ENCODE measurements at places on chromosomes 2 and 18. TPM values are rescaled to one million over a fixed set of nuclear protein-coding genes. Genes with fewer than 3 reads are reported as not detected.
A peak's percentile ranks its signal among the peaks of the same experiment; 100 is the strongest.

STEAP3 gene
- total RNA-seq: 2.0 TPM

OTX1 gene
- total RNA-seq: not detected

SH3RF3 gene
- total RNA-seq: 15.6 TPM

DYSF gene
- total RNA-seq: 20.9 TPM

NT5DC4 gene
- not detected for total RNA-seq

ANTXR1 gene
- 113 TPM for total RNA-seq

TMEM247 gene
- total RNA-seq: not detected

CFAP65 gene
- total RNA-seq: not detected

FBLN7 gene
- not detected for total RNA-seq

WNT10A gene
- not detected for total RNA-seq

CNPPD1 gene
- 82.0 TPM for total RNA-seq

GRCh38 chr2:119173556-119174060 is 15.1 kb upstream of the C1QL2 start:
- no peak for ATAC-seq

DNA sequence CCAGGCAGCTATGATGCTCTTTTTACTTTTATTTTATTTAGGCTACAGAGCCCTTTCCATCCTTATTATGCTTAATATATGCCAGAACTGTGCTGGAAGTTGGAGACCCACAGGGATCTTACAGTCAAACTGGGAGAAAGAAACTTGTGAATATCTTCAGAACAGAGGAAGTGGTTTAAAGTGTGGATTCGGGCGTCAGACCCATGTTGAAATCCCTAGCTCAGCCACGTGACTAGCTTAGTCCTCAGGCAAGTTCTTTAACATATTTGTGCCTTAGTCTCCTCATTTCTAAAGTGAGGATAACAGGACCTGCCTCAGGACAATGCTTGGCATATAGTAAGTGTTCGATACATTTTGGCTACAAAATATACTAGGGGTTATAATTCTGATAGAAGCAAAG is 59.1 kb downstream of the MAP3K20 start:
- ATAC-seq: no peak

DNA sequence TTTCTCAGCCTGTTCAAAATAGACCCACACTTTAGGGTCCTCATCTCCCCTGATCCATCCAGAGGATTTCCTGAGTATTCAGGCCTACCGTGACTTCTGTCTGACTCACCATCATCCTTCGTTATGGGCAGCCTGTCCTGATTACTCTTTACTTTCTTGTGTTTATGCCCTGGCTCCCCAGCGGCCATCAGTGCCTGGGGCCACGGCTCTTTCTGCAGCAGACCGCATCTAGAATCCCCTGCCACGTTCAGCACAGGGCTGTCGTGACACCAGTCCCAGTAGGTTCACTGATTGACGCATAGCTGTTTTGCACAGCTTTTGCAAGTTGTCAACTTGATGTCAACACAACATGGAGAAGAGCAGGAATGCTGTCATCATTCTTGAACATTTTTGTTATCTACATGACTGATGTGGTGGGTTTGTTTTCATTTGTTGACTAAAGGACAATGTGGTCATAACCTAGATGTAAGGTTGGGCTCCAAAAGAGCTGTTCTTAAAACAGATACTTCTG is 225.6 kb downstream of the HAUS1 start:
- no peak for ATAC-seq

DNA sequence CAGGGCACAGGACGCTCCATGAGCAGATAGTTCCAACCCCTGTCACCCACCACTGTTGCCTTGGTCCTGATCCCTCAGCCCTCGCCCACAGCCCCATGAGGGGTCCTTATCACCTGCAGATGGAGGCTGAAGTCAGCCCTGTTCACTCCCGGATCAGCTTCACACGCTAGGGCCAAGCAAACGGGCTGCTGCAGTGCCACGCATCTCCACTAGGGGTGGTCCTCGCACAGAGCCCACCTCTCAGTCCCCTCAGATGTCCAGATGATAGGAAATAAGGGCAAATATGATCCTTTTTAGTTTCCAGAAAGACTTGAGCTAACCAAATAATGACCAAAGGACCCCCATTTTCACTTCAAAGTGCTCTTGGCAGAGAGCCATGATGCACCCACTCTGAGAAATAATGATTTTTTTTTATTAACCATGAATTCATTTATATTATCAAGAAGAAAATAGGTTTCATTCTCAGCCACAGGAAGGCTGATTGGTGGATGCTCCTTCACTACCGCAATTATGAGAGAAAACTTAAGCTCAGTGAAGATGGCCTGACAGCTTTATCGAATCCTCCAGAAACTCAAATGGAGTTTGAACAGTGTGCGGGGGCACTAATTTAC is 71.9 kb upstream of the KLHL29 start:
- no peak for ATAC-seq

- no peak for ATAC-seq
Observed at GRCh38 chr18:79789901-79790890, 7.5 kb upstream of the KCNG2 start.

DNA sequence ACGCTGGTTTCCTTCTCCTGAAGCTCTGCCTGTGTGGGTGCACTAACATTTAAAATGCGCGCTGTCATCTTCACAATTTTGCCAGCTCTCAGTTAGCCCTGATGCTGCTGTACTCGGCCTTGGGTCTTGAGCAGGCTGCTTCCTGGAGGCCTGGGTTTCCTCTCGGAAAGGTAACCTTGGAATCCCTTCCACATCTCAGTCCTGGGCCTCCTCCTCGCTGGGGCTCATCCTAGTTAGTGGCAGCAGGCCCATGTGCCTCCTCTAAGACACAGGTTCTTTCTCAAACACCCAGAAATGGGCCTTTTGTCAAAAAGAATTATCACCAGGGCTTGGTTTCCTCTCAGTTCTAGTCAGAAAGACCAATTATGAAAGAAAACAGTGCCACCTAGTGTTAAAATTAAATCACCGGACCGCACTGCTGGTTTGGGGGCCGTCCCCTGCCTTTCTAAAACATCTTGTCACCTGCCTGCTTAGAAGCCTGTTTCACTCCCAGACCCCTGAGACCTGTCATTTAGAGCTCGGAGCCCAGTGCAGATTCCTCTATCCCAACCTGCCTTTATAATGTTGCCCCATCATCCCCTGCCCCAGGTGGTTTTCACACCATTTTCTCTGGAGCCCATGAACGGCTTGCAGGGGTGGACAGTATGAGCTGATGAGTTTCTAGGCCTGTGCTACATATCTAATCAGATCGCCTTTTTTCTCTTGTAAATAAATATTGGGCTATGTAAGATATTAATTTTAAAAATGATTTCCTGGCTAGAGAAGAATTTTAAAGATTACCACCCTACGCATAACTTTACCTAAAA is 42.4 kb downstream of the HK2 start:
- ATAC-seq: peak; percentile 68

- no peak for ATAC-seq
Observed at GRCh38 chr2:51018145-51018544, 13.8 kb downstream of the NRXN1 start.

DNA sequence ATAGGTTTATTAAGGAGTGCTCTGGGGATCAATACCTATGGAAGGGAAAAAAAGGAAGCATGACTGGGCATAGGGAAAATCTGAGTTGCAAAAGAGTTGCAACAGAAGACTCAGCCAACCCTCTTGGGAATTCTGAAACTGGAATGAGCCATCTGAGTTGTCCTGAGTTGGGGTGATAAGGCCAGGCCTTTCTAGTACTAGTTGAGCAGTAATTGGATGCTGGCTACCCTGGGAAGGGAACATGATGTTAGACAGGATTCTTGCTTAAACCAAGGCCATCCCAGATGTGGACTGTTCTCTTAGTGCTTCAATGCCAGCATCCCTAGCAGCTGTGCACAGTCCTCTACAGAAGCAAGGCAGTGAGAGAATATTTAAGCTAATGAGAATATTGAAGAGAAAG is 348.8 kb upstream of the GULP1 start:
- ATAC-seq: peak; percentile 34

- ATAC-seq: no peak
Observed at GRCh38 chr2:16216558-16216945, 276.2 kb downstream of the MYCN start.

DNA sequence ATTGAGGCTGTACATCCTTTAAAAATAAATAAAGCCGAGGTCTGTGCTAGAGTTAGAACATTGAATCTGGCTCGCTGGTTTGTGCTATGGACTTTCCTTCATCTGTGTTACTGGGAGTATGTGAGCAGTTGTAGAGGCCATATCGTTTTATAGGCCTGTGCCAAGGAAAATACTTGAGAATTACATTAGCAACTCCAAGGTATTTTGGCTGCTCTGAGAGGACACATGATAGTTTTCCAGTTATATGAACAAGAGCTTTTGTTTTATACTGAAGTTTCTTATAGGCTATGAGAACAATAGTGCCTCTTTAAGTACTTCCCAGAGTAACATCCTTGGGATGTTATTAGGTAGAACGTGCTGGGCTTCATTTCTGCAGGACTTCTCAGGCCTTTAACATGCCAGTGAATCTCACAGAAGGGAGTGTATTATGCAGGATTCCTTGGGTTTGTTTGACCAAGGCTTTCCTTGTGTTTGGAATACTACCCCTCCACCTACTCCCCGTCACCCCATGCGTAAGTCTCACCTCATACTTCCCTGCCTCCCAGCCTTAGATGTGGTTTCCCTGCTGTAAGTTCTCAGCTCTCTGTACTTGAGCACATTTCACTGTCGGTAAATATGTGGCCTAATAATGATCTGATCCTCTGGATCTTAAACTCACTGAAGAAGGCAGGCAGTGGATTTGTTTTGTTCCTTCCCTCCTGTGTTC is 21.0 kb downstream of the TCF7L1 start:
- ATAC-seq: peak; percentile 28

DNA sequence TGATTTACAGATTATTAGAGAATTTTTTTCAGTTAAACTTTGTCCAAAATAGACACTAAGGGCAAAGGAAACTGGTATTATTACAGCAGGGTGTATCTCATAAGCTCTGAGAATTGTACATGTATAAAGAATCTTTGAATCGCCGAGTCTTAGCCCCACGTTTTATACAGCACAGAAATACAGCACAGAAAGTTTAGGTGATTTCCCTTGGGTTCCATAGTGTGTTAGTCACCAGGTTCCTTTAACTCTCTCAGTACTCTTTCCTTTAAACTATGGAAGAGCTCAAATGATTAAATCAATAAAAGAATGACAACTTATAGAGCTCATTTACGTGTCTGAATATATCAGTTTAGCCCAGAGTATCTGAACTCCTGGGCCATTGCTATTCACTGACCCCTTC is 256.8 kb downstream of the NEDD4L start:
- ATAC-seq: no peak

GRCh38 chr2:159773426-159773825 is 24.6 kb downstream of the CD302 start:
- ATAC-seq: no peak

- no peak for ATAC-seq
Observed at GRCh38 chr2:234754126-234754525, 197.7 kb upstream of the SH3BP4 start.

DNA sequence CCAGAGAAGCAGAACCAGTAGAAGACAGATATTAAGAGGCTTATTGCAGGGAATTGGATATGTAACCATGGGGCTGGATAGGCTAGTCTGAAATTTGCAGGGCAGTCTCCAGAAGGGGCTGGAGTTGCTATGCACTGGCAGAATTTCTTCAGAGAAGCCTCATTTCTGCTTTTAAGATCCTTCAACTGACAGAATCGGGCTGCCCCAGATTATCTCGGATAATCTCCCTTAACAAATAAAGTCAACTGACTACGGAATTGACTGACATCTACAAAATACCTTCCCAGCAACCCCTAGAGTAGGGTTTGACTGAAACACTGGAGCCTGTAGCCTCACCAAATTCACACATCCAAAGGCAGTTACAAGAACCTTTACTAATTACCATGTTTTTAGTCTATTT is 136.4 kb downstream of the SOCS6 start:
- ATAC-seq: no peak

- no peak for ATAC-seq
Observed at GRCh38 chr2:99401841-99402240, 64.7 kb downstream of the EIF5B start.

DNA sequence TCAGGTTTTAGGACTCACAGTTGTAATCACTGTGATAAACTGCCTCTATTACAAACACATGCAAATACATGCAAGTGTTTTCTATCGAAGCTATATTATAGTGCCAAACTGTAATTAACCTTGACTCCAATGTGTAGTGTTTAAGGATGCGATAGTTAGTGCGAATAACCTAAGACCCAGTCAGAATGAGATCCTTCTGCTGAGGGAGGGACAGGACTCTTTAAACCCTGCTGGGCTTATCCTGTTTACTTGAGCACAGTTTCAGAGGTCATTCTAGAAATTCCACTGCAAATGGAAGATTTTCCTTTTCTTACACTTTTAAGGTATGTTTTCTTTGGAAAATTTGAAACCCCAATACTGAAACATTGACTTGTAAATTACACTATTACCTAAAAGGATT is 68.2 kb downstream of the CALCRL start:
- no peak for ATAC-seq

DNA sequence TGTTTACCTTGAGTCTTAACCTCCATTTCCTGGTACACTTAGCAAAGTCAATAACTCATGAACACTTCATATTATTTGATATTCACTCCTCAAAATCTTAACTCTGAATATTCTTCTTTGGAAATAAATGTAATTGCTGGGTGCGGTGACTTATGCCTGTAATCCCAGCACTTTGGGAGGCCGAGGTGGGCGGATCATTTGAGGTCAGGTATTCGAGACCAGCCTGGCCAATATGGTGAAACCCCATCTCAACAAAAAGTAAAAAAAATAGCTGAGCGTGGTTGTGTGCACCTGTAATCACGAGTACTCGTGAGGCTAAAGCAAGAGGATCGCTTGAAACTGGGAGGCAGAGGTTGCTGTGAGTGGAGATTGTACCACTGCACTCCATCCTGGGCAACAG is 201.3 kb upstream of the DSEL start:
- no peak for ATAC-seq

DNA sequence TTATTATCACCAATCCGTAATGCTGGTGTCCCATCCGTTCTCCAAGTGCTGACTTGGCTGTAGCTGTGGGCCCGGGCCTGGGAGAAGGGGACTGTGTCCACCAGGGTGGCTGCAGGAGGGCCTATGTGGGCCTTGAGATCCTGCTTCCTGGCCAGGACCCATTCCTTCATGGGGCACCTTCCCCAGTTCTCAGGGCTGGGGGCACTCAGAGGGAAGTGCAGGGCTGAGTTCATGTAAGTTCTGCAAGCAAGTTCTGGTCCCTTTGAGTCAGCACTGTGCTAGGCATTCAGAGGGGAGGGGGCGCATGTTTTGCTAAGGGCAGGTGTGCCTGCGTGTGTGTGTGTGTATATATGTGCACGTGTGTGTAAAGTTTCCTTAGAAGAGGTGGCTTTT is 94.0 kb downstream of the GLI2 start:
- no peak for ATAC-seq

Measured in gastroesophageal sphincter (tissue), 4 donors.